ENCODE measurements at places on chromosomes 5 and 9.

DNA sequence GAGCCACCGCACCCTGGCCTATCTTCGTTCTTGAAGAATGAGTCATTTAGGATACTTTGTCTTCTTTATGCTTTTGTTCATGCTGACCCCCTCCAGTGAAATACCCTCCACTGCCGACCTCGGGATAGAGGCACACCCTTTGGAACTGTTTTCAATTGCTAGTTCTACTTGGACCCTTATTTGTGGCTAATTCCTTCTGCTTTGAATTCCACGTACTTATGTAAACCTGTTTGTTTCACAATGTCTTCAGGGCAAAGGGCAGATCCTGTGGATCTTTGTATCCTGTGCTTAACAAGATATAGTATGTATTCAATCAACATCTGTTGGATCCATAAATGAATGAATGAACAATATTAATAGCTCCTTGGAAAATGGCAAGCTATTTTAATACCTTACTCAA is 19.6 kb upstream of the AOPEP start:
- DNase-seq, result no peak

GRCh38 chr9:127223266-127223665 is 41.3 kb upstream of the GARNL3 start:
- DNase-seq, result no peak

DNA sequence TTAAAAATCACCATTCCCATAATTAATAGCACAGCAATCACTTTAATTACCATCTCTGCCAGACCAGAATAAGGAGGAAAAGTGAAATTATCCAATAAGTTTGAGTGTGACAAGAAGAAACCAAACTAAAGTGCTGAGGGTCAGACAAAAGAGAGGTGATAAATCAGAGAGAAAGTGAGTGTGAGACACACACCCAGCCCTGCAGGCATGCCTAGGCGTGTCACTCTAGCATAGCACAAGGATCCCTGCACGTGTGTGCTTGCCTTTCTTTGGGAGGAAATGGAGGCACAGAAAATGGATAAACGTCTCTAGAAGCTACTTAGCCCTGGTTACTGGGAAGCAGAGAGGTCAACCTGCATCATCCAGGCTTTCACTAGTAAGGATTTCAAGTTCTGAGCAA is 56.2 kb downstream of the SEMA6A start:
- DNase-seq, result no peak

DNA sequence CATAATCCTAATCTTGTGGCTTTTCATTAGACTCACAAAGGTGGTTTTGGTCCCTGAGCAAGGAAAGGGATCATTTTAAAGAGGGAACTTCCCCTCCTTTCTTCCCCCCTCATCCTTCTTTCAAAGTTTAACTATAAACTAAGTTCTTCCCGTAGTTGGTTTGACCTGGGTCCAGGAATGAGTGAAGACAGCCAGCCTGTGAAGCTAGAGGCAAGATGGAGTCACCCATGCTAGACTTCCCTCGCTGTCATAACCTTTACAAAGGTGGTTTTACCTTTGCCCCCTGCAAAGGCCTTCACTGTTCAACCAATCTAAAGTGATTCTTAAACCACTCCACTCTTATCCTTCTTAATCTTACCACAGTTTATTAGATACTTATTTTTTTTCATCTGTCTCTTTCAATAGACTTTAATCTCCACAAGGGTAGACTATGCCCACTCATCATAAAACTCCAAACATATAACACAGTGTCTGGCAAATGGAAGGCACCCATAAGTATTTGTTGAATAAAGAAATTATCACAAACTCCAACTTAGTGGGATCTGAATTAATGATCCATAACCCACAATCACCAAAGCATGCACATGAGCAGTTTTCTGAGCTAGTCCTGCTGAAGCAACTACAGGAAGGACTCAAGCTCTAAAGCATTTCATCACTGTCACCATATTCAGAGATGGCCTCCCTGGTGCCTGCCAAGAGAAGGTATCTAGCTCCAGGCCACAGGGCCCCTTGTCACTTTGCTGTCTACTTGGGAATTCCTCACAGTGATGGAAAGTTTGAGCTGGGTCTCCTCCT is 369.0 kb downstream of the SPOCK1 start:
- DNase-seq, result no peak

DNA sequence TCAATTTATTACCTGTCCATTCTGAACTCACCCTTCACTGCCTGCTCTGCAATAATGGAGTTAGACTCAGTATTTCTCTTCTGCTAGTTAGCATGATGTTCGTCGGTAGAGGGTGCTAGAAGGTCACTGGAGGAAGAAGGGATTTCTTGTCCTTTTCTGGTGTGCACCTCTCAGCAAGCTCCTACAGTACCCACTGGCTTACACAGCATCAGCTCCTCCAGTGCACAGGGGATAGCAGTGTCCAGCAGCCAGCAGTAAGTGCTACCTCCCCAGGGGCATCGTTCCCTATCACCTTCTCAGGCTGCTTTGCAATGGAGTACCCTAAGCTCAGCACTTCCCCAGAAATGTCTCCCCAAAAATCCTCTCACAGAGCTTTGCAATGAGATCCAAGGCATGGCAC is 45.9 kb upstream of the APC start:
- peak; percentile 32 for DNase-seq

DNA sequence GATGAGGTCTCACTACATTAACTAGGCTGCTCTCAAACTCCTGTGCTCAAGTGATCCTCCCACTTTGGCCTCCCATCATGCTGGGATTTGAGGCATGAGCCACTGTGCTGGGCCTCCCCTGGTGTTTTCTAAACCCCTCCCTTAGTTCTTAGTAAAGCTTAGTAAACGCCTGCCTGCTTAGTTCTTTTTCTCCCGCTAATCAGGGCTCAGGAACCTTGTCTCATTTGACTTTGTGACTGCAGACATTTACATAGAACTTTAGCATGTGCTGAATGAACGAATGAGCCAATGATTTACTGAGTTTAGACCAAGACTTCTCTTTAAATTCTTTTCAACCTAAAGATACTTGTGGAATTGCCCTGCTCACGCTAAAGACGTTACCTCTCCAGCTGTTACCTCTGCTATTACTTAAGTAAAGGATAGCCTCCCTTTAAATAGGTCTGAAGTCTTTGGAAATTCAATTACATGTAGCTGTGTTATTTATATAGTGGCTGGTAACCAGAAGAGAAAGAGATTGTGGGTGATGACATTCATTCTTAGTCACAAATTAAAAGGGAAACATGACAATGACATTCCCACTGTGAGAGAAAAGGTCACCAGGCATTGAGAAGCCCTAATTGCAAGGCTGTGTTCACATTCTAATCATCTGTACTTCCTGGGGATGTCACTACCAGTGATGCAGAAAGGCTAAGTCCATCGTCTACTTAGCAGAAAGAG is 18.6 kb upstream of the SUSD1 start:
- DNase-seq, result no peak

DNA sequence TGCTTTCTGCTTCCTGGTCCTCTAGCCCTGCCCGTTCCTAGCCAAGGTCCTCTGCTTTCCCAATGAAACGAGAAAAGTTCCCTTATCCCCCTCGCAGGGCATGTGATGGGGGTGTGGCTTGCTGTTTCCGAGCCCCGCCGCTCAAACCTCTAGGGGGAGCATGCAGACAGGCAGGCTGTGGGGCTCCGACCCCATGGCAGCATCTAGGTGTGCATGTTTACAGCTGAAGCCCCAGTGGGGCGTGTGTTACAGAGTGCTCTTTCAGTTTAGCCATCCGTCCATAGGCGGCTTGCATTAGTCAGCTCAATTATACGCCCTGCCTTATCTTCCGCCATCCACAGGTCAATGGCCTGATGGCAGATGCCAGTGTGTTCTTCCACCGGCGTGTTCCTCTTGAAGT is 48.3 kb upstream of the SPATA31E1 start:
- DNase-seq, result no peak

DNA sequence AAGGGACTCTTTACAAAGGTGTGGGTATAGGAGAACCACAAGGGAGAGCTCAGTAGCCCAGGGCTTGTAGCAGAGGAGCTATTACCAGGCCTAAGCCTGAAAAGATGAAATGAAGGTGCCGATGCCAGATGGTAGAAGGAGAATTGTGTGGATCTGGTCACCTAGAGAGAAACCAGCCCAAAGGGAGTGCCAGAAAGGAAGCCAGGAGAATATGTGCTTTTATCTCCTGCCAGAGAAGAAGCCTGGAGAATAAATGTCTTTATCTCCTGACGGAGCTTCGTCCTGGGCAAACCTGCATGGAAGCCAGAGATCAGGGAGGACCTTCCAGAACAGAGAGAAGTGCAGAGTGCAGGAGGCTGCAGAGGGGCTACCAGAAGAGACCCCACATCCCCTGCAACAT is 142.6 kb downstream of the MED10 start:
- DNase-seq, result no peak
